Anterior cingulate cortex (tissue), 58 donors: ENCODE measurements at places on chromosomes 6 and 20.

- no peak for DNase-seq
Observed at GRCh38 chr20:4026093-4026601, 10.8 kb upstream of the RNF24 start.

DNA sequence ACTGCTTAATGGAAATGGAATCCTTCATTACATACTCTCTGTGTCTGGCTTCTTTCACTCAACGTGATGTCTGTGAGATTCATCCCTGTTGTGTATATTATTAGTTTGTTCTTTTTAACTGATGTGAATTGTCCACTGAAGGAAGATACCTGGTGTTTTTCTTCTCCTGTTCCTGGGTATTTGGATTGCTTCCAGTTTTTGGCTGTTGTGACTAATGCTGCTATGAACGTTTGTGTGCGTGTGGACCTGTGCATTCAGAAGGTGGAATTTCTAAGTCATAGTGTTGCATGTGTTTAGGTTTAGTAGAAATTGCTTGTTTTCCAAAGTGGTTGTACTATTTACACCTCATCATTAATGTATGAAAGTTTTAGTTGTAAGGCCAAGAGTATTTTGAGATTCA is 3.8 kb downstream of the TULP4 start:
- DNase-seq: no peak

GRCh38 chr20:44743916-44744655 is 1.6 kb upstream of the KCNK15 start:
- no peak for DNase-seq

DNA sequence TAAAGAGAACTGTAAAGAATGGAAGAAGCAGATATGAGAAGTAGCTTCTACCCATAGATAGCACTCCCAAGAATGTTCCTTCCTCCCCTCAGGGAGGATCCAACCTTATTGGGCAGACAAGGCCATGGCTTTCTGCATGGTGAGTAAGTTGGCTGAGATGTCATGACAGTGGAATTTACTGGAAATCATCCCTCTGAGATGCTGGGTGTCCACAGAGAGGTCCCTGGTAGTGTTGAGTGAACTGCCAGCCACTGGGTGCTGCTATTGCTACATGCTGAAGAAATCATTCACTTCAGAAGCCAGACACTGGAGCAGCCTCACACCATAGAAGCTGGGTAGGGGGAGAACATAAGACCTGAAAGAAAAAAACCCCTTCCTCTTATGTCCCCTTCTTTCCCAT is 46.4 kb upstream of the FERMT1 start:
- no peak for DNase-seq

- no peak for DNase-seq
Observed at GRCh38 chr6:108366236-108366635, 71.4 kb downstream of the AFG1L start.

DNA sequence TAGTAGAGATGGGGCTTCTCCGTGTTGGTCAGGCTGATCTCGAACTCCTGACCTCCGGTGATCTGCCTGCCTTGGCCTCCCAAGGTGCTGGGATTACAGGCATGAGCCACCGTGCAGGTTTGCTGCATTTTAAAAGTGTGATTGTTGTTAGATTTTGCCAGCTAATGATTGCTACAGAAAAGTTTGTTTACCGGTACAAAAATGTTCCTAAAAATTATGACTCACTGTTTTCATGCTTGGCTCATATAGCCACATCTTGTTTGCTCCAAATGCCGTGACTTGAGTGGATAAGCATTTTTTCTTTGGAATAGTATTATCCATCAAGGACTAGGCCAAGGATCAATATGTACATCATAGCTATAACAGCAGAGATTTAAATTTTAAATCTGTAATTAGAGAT is 24.3 kb downstream of the LRRN4 start:
- no peak for DNase-seq
